ENCODE measurements at places on chromosomes 5 and 9.

DNA sequence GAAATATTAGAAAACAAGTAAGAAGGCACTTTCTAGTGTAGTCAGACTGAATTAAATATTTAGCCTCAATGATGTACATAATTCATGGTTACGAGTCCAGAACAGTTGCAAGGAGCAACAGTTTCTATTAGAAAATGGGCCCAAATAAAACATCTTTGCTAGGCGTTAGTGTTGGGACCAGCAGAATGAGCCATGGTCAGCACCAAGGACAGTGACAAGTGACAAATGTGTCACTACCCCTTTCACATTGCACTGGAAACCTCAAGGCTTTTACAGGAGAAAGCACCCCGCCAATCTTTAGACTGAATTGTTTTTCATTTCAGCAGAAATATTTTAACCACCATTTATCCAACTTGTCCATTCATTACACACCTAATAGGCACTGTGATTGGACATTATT lies 301.3 kb upstream of the ADCY2 start:
- DNase-seq: no peak
- no peaks in the 10 kb centered on the region for H3K27me3 ChIP-seq
- H3K27ac ChIP-seq: no peak overlapping the region
- H3K4me3 ChIP-seq: no peak overlapping the region
- H3K4me1 ChIP-seq: no peaks in the 10 kb centered on the region

DNA sequence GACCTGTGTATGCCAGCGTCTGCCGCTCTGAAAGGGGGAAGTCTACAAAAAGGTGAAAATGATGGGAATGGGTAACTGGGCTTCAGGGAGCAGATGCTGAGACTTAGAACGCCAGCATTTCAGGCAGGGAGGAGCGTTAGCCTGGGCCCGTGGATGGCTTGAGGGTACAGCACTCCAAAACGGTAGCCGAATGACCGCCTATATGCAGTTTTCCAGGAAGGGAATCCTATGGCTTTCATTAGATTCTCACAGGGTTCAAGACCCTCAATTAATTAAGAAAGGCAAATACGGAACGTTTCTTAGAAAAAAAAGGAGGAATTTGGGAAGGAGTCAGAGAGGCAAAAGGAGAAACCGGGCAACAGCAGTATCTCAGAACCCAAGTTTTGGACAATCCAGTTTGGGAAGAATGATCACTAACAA lies 639 bp downstream of the AMACR start:
- H3K4me3 ChIP-seq: peak overlapping the region; percentile 73
- DNase-seq: no peak
- peaks cover 5% of the 10 kb centered on the region for H3K36me3 ChIP-seq
- H3K27me3 ChIP-seq: no peaks in the 10 kb centered on the region
- H3K4me1 ChIP-seq: peaks cover 4% of the 10 kb centered on the region

DNA sequence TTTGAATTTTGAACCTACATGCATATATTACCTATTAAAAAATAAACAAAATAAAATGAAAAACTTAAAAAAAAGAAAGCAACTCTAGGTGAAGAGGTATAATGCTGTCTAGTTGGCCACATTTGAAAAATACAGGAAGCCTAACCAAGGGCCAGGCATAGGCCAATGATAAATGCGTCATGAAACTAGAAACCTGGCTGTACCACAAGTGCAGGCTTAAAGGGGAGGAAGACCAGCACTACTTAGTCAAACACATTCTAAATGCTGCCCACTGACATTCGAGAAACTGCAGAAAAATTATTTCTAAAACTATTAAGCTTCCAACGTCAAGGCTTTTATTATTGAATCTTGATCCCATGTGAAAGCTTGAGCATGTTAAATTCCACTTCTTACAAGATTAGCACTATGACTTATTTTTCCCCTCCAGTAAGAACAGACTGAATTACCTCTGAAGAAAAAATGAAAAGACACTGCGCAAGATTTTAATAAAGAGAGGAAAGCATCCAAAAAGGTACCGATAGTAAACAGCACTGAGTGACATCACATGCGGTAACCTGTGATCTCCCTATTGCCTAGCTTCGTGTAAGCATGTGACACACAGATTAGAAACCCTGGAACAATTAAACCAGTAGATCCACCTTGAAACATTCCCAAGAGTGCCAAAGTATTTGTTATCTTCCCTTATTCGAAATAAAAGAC lies 16.2 kb downstream of the CDC14B start:
- peaks cover 15% of the 10 kb centered on the region for H3K4me1 ChIP-seq
- peak overlapping the region; percentile 42 for H3K27ac ChIP-seq
- no peak overlapping the region for H3K4me3 ChIP-seq
- DNase-seq: no peak

GRCh38 chr5:115850744-115851416 lies 9.1 kb downstream of the AP3S1 start:
- no peaks in the 10 kb centered on the region for H3K4me1 ChIP-seq
- H3K36me3 ChIP-seq: no peaks in the 10 kb centered on the region
- peak overlapping the region; percentile 11 for H3K4me3 ChIP-seq
- no peaks in the 10 kb centered on the region for H3K27me3 ChIP-seq
- H3K27ac ChIP-seq: peak overlapping the region; percentile 41
- no peak for DNase-seq

- no peaks in the 10 kb centered on the region for H3K4me1 ChIP-seq
- H3K27ac ChIP-seq: no peak overlapping the region
- H3K36me3 ChIP-seq: no peaks in the 10 kb centered on the region
- no peak overlapping the region for H3K4me3 ChIP-seq
Measured at GRCh38 chr5:146820987-146821386, 57.6 kb downstream of the PPP2R2B start.

GRCh38 chr5:179879003-179879689 lies 20.5 kb upstream of the MRNIP start:
- H3K27me3 ChIP-seq: no peaks in the 10 kb centered on the region
- no peak for DNase-seq
- H3K27ac ChIP-seq: no peak overlapping the region
- H3K4me1 ChIP-seq: no peaks in the 10 kb centered on the region
- H3K36me3 ChIP-seq: peaks cover 55% of the 10 kb centered on the region
